ENCODE measurements at places on chromosomes 3 and 15.

- no peak for DNase-seq
Observed at GRCh38 chr15:101399431-101399830, 90.1 kb downstream of the PCSK6 start.

- no peak for DNase-seq
Observed at GRCh38 chr15:75044258-75044878, 21.0 kb downstream of the PPCDC start.

DNA sequence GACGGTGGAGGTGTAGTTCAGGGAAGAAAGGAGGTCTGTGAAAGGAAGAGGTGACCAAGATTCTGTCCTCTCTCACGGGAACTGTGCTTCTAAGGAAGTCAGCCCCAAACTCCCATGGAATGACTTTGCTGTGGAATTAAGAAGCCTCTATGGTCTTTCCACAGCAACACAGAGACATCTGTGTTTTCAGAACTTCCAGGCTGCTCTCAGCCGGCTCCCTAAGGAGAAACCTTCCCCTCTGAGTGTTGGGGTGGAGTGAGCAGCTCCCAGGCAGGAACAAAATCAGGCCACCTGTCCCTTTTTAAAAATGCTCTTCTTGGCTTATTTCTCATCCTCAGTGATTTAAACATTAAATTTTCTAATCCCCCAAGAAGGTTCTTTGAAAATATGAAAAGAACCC is 53.3 kb upstream of the SNRK start:
- no peak for DNase-seq

DNA sequence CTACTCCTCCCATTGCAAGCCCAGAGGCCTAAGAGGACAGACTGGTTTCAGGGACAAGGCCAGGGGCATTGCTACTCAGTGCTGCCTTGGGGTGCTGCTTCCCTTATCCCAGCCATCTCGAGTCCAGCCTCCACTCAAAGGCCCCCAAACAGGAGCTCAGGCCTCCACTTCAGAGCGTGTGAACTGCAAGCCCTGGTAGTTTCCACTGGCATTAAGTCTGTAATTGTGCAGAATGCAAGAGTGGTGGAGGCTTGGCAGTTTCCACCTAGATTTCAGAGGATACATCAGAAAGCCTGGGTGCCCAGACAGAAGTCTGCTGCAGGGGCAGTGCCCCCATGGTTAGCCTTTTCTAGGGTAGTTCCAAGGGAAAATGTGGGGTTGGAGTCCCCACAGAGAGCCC is 192.8 kb upstream of the ST8SIA2 start:
- no peak for DNase-seq

DNA sequence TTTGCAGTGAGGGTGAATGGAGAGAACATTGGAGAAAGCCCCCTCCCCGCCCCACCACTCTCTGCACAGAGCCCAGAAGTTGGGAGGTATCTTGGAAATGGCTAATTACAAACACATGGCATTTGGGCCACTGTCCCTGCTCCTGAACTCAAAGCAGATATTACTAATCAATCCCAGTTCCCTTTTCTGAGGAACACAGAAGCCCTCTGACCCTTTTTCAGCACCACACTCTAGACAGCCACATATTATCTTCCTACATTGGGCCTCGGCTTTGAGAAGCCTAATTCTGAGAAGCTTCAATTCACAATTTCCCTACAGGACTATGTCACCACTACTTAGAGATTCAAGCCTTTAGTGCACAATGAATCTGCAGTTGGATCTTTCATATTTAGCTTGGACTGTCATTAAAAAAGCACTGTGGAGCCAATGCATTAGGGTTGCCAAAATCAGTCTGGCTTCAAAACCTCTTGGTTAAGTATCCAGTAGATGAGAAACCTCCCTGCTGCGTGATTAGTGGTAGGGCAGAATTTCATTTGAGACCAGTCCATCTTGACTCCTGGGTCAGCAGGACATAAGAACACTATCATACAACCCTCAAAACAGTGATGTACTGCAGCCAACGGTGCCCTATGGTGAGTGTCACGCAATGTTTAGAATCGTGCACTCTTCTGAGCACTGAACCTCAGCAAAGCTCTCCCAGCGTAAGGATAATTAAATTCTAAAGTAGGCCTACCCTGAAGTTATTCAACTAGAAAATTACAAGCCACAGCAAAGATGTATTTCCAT is 26.1 kb downstream of the MGLL start:
- no peak for DNase-seq

GRCh38 chr3:189460511-189460910 is 170.7 kb upstream of the TP63 start:
- no peak for DNase-seq

DNA sequence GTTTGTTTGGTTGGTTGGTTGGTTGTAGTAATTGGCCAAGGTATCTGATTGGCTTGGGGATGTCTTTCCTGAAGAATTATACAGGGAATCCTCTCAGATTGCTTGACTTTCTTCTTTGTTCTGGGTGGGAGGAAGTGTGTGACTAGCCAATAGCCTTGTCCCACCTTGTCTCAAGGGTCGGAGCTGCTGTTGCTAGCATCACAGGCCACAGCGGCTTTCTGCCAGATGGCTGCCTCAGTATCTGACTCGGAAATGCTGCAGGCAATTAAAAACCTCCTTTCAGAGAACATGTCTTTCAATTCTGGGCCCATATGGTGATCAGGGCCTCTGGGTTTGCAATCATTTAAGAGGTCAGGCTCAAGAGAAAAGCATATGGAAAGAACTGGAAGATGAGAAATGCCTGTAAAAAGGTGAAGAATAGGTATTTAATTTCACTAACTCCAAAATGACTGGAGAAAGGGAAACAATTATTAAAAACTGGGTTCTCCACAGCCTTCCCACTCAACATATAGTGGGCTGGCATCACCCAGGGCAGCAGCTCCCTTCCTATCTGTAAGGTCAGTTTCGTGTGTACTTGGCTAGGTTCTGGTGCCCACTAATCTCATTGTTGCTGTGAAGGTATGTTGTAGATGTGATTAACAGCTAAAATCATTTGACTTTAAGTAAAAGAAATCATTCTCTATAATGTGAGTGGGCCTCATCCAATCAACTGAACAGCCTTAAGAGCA is 32.4 kb downstream of the TGFBR2 start:
- no peak for DNase-seq

DNA sequence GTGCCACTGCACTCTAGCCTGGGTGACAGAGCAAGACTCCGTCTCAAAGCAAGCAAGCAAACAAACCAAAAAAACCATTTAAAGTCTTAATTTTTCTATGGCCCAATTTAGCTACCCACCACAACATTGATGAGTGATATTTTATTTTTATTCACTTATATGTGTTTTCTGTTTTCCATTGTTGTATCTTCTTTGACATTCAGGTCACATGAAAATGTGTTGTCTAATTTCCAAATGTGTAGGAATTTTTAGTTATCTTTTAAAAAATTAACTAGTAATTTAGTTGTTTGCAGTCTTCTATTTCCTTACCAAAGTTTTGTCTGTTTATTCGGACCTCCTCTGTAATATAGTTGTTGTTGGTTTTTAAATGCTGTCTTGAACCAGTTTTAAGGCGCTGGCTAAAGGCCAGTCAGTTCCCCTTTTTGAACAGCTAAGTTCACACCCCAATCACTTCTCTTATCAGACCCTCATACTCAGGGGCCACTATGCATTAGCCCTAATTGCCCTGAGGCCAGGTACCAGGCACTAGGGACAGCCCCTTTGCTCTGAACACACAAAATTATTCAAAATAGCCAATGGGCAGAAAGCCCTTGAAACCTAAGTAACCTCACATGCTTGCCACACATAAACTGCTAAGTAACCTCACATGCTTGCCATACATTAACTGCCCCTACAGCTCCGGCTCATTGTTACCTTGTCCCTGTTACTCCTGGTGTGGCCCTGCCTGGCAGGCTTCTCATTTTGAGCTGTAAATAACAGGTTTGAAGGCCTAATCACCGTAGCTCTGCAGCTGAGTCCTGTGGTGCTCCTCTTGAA is 4.3 kb upstream of the CCR4 start:
- no peak for DNase-seq

DNA sequence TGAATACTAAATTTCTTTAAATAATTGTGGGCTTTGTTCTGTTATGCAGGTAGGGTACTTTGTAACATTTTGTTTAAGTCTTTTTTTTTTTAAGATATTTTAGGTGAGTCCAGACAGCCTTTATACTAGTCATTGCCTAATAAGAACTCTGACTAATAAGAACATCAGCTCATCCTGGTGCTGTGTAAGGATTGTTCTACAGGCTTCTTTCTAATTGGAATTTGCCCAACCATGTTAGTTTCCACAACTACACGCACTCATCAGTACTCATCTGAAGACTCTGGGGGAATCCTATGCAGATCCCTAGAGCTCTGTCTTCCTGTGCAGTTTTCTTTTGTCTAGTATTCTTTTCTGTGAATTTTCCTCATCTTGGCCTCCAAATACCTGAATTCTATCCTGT is 741.8 kb downstream of the IGSF11 start:
- no peak for DNase-seq

DNA sequence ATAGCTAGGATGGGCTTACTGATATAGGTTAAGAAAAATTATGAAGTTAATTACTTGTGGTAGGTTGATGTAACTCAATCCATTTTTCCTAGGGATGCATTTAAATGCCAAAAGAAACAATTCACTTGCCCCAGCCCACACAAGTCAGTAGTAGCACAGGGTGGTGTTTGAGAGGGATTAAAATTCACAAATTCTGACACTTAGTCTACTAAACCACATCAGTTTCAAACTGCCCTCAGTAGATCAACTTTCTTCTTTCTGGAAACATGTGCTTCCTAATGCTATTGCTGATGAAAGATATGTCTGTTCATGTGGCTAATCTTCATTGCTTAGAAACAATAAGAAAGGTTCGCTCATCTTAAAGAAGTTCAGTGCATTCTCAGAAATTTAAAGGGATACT is 160.6 kb downstream of the EPHA3 start:
- no peak for DNase-seq

DNA sequence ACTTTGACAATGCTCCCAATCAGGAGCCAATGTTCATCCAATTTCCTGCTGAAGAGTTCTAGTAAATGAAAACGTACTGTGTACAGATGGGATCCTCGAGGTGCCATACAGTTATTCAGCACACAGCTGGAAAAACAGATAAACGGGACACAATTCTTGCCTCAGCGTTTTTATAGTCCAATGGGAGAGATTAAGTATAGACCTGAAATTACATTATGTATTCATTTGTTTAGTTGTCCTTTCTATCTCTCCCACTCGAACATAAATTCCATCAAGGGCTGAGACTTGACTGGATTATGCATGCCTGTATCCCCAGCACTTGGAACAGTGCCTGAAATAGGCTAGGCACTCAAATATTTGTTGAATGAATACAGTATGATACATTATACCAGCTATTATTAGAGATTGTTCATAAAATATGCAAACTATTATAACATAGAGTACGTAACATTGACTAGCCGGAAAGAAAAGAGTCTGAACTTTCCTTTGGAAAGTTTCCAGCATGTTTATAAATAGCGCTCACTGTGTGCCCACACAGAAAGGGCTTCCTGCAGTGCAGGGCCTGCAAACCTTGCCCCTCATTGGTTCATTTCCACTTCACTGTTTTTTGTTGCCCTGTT is 27.4 kb upstream of the SNTN start:
- DNase-seq: peak; percentile 99

DNA sequence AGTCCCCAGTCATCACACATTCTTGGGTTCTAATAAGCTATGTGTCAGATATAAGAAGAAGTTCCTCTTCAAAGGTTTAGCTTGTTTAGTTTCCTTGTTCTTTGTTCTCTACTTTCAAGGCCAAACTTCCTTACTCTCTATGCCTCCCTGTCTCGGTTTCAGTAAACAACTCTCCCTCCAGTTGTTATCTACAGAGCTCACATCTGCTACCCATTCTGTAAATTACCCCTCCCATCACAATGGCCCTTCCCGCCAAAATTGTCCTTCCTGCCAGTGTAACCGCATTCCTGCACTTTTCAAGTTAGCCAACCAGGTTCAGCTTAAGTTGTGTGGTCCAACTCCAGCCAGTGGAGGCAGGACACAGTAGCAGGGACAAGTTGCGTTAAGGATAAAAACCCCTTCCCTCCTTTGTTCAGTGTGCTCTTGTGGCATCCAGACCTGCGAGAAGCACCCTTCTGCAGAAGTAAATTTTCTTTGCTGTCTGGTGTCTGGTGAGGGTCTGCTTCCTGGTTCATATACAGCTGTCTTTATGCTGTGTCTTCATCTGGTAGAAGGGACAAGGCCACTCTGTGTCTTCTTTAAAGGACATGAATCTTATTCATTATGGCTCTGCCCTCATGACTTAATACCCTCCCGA is 342.1 kb upstream of the GRM7 start:
- no peak for DNase-seq

GRCh38 chr3:33315826-33316225 is 38.6 kb downstream of the FBXL2 start:
- peak; percentile 69 for DNase-seq

DNA sequence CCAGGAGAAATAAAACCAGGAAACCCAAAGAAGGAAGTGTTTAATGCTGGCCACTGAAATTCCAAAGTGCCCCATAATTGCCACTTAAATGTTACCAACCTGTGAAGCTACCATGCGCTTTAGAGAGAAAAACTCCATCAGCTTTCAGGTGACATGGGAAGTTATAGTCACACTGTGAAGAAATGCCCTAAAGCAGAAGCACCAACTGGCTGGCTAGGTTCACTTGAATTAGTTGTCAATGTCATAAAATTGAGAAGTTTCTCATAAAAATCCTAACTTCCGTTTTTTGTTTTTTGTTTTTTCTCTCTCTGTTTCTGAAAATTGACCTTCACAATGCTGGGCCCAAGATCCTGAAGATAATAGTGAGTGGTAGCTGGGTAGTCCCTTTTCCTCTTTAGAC is 167.9 kb upstream of the CTNNB1 start:
- DNase-seq: no peak

GRCh38 chr3:54507876-54508460 is 385.6 kb downstream of the CACNA2D3 start:
- DNase-seq: no peak

Measured in fibroblast of skin of back (primary cell).